ENCODE measurements at places on chromosomes 16 and 17.

DNA sequence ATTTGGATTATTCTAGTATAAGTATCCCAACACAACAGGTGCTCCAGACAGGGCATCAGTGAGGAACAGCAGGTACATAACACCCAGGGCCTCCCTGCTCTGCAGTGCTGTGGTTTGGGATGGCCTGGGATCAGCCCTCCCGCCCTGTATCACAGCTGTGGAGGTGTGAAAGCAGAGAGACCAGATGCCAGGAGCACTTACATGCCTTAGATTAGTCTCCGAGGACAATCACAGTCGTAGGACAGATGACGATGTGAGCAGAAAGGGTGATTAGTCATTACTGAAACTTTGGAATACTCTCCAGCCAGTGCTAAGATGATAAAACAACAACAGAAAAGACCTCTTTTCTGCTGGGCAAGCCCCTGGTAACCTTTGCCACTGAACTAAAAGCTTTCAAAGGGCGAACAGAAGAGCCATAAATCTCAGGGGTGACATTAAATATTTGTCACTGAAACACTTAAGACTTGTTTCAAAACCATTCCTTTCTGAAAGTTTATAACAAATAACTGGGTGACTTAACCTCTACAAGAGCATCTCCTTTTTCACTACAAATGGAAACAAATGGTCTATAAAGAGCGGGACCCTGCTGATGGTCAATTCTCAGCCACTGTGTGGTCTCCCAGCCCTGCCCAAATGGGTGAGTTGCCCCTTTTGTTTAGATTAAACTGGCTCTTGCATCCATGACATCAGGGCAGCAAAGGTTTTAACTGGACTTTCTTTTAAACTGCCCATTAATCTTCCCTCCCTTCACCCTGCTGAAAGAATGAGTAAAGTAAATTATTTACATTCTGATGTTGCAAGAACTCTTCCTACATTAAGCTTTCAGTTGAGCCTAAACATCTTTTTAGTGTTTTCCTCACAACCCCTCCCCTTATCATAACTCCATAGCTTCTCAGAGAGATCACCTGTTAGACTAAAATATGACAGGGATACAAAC, 183.1 kb upstream of the COX10 start:
- no peak for DNase-seq

DNA sequence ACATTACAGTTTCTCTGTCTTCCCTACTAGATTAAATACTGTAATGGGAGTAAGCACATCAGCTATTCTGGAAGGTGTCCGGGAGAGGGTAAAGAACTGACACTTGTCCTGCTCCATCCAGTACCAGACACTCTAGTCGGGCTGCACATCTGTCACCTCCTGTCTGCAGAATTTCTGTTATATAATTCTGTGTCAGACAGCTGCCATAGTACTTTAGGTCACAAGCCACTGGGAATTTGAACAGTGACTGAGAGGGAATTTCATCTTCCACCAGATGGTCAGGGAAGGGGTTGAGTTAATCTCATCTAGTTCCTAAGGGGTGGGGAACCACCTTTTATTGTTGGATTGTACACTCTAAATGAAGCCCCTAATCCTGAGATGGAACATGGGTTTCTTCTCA, 58.6 kb upstream of the NUDT7 start:
- no peak for DNase-seq

DNA sequence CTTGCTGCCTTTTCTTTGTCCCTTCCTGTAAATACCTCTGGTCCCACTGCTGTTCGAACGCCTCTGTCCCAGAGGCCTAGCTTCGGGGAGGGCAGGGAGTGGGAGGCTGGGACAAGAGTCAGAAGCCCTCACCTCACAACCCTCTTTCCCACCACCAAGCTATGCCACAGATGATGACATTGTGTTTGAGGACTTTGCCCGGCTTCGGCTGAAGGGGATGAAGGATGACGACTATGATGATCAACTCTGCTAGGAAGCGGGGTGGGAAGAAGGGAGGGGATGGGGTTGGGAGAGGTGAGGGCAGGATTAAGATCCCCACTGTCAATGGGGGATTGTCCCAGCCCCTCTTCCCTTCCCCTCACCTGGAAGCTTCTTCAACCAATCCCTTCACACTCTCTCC, 10.4 kb downstream of the ARRB2 start:
- DNase-seq = no peak

DNA sequence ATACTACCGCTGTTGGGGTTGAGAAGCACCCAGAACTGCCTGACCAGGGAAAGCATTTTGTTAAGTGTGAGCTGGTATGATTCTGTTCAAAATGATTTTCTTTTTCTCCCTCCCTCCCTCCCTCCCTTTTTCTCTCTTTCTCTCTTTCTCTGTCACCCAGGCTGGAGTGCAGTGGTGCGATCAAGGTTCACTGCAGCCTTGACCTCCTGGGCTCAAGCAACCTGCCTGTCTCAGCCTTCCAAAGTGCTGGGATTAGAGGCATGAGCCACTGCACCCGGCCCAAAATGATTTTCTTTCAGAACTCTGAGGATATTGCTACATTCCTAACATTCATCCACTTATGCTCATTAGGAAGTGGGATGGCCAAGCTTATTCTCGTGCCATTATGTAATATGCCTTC, 41.3 kb downstream of the SLC47A1 start:
- no peak for DNase-seq

DNA sequence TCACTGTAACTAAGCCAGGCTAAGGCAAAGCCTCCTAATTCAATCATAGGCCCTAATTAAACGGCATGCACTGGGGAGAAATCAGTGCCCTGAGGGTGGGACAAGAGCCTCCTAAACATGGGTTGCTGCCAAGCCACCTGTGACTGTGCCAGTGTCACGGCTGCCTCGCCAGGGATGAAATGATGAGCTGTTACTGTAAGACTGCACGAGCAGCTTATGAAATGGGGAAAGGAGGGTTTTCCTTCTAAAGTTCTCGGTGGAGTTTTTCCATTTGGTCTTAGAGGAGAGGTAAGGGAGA, 12.7 kb downstream of the TMEM11 start:
- no peak for DNase-seq

- no peak for DNase-seq
Observed at GRCh38 chr17:2929881-2930533, 133.4 kb downstream of the OR1D5 start.

DNA sequence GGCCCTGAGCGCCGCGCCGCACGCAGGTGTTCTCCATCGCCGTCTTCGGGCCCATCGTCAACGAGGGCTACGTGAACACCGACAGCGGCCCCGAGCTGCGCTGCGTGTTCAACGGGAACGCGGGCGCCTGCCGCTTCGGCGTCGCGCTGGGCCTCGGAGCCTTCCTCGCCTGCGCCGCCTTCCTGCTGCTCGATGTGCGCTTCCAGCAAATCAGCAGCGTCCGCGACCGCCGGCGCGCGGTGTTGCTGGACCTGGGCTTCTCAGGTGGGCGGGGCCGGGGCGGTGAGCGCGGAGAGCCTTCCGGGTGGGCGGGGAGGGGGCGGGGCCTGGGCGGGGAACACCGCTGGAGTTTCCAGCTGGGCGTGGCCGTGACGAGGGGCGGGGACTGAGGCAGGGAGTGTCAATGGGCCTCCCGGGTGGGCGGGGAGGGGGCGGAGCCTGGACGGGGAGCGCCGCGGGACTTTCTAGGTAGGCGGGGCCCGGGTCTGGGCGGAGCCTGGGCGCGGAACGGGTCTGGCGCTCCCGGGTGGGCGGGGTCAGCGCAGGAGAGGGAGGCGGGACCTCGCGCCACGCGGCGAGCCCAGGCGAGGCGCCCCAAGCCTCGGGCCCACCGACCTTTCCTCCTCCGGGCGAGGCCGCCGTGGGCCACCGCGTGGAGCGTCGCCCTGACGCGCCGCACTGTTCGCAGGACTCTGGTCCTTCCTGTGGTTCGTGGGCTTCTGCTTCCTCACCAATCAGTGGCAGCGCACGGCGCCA, 2.4 kb downstream of the SYNGR3 start:
- DNase-seq = peak; percentile 38

- DNase-seq = no peak
Observed at GRCh38 chr16:5649762-5650743, 552.5 kb upstream of the EEF2KMT start.
